ENCODE measurements at places on chromosomes 4 and X. TPM values are rescaled to one million over a fixed set of nuclear protein-coding genes. Genes with fewer than 3 reads are reported as not detected.

The RUFY3 gene
- 7.9 TPM for total RNA-seq

The FAM90A26 gene
- not detected for total RNA-seq

The SSX2 gene
- total RNA-seq: not detected

The REPS2 gene
- total RNA-seq: 2.4 TPM

The BST1 gene
- 0.43 TPM for total RNA-seq

The CTAG2 gene
- 765 TPM for total RNA-seq

The SMIM10L2A gene
- total RNA-seq: 0.07 TPM

The NDNF gene
- 0.90 TPM for total RNA-seq

The ZGRF1 gene
- total RNA-seq: 11.7 TPM

The AFM gene
- total RNA-seq: not detected

The TRIM60 gene
- not detected for total RNA-seq

The NKAP gene
- total RNA-seq: 2.7 TPM

The CXXC4 gene
- 1.7 TPM for total RNA-seq

The VCX2 gene
- total RNA-seq: 0.13 TPM

The SPATA4 gene
- total RNA-seq: not detected

The XAGE2 gene
- total RNA-seq: not detected

The BCLAF3 gene
- total RNA-seq: 1.1 TPM
